Activated CD4-positive, alpha-beta T cell treated with anti-CD3 and anti-CD28 coated beads, Interleukin-2, Interleukin-6, amounts not matched to agents 100 ng/mL and 50 ng/mL, durations not matched to agents 16 hours and 8 hours (primary cell): ENCODE measurements at places on chromosomes 16 and 17.

- no peak for DNase-seq
These were observed 213.4 kb downstream of the SOX9 start for GRCh38 chr17:72334205-72334604.

DNA sequence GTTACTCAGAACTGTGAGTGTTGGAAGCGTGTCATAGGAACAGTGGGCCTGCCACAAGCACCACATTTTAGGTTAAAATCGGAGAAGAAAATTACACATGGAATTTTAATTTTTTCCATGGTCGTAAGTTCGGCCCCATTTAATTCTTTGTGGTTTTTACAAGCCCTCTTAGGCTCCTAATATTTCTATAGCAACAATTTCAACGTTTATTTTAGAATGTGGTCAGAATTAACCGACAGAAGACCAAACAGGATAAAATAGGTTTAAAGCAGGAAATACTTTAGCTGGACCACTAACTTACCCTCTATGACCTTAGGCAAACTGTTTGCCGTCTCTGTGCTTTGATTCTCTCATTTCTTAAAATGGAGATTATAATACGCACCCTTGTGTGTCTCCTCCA lies 69.9 kb downstream of the FTO start:
- DNase-seq, result no peak

DNA sequence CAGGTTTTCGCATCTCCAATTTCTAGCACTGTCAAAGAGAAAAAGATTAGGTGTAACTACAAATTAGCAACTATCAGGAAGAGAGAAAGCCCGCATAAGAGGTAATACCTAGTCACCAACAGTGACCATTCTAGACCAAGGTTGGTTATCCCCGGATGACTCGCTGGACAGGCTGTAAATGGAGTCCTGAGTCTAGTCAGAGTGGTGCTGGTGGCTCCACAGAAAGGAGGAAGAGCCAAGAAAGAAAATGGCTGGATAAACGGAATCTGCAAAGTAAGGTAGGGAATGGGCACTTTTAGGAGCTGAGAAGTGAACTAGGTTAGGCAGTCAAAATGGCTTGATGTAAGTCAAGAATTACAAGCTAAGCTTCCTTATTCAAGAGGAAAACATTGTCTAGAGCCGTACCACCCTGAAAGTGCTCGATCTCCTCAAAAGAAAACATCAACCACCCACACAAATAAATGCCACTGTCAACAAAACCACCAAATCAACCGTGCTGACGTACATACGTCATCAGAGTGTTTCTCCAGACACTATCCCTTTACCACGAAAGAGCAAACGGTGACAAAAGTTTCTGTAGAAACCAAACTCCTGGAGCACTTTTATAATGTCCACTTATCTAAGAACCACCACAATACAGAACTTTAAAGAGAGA lies 2.2 kb downstream of the GSPT1 start:
- peak; percentile 39 for DNase-seq

- no peak for DNase-seq
These were observed 58.0 kb downstream of the GOSR1 start for GRCh38 chr17:30534938-30535921.

GRCh38 chr17:4950746-4951204 lies at the start of gene ENO3:
Gene ENO3, plus strand, starts transcription at chr17:4951119. Its CDS starts 711 bp downstream, at chr17:4951830.
- DNase-seq, result peak; percentile 12

DNA sequence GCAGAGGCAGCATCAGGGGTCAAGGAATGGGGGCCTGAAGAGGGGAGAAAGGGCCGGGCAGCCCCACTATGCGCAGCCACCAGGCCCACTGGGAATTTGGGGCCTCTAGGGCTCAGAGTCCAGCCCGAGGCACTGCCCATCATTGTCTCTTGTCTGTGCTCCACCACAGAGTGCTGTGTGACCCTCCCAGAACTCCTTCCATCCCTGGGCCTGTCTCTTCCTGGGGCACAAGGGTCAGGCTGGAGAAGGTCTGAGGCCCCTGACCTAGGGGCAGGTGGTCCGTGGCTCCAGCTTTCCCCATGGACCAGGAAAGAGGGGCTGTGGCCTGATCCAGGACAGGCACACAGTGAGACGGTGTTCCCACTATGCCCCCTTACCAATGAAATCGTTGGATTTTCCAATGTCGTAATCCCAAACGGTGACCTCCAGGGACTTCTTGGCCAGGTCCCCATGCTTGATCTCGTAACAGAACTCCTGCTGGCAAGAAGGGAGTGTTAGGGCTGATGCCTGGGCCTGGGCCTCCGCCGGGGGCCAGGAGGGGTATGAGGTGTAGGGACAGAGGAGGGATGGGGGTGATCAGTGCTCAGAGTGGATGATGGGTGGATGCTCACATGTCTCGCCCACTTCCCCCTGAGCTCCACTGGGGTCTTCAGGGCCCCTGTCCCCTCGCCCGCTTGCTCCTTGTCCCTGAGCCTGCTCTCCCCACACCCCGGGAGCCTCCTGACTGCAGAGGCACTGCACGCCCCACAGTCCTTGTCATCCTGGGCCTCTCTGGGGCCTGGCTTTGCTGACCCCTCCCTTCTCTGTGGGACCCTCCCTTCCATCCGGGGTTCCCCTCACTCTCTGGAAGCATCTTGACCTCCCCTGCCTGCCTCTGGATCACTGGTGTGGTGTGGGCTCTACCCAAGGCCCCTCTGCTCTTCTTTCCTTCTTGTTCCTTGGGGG lies 10.7 kb downstream of the SCGB1C2 start:
- no peak for DNase-seq

GRCh38 chr16:49467540-49468372 lies 94.2 kb downstream of the C16orf78 start:
- DNase-seq, result no peak

GRCh38 chr17:35142467-35142796 lies 329 bp upstream of the NLE1 start:
- no peak for DNase-seq

DNA sequence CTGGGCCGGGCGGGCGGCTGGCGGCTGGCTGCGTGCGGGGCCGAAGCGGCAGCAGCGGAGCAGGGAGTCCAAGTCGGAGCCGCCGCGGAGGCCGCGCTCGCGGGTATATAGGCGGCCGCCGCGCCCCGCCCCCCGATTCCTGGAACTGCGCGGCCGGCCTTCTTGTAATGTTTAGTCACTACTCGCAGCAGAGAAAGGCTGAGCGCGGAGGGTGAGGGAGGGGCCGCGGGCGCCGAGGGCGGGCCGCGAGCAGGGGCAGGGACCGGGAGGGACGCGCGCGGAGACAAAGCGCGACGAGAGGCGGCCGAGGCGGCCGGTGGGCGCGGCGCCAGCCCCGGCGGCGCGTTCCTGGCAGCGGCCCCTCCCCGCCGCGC lies at the start of gene SOCS3:
Gene SOCS3, minus strand, starts transcription at position 81 of the 374 bp plus-strand sequence. CDS start 982 bp downstream, outside the sequence.
- peak; percentile 98 for DNase-seq

- DNase-seq, result no peak
These were observed 8.9 kb upstream of the KRT19 start for GRCh38 chr17:41536741-41537613.

- no peak for DNase-seq
These were observed 17.0 kb upstream of the NAGS start for GRCh38 chr17:43987131-43988021.

- DNase-seq, result no peak
These were observed 210.6 kb upstream of the DYNLRB2 start for GRCh38 chr16:80330150-80330549.

- no peak for DNase-seq
These were observed at the start of gene GJC1 for GRCh38 chr17:44829523-44830358. Gene GJC1, minus strand, starts transcription at chr17:44830287. Its CDS starts 24,470 bp downstream, at chr17:44805817.

GRCh38 chr16:66774981-66775380 lies 23.6 kb upstream of the DYNC1LI2 start:
- no peak for DNase-seq
